Uterus (tissue), 4 donors: ENCODE measurements at places on chromosomes 11 and 22. TPM values are rescaled to one million over a fixed set of nuclear protein-coding genes. Genes with fewer than 3 reads are reported as not detected.

GRCh38 chr22:27628891-27629631 lies 172.5 kb downstream of the MN1 start:
- no peak for DNase-seq
- no peaks in the 10 kb centered on the region for H3K36me3 ChIP-seq
- no peaks in the 10 kb centered on the region for H3K27me3 ChIP-seq
- no peak overlapping the region for H3K27ac ChIP-seq

DNA sequence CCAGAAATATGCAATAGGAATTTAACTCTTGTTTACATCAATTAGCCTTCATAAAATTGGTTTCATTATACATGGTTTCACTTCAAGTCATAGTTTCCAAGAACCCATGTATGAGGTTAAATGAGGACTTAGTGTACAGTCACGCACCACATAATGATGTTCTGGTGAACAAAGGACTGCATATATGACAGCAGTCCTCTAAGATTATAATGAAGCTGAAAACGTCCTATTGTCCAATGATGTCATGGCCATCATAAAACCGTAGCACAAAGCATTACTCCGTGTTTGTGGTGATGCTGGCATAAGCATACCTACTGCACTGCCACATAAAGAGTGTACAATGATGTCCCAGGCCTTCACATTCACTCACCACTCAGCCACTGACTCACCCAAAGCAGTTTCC lies 31.1 kb downstream of the SMCO4 start:
- H3K27me3 ChIP-seq: no peaks in the 10 kb centered on the region
- H3K4me1 ChIP-seq: no peaks in the 10 kb centered on the region
- H3K27ac ChIP-seq: no peak overlapping the region
- H3K36me3 ChIP-seq: no peaks in the 10 kb centered on the region

- H3K4me1 ChIP-seq: no peaks in the 10 kb centered on the region
- H3K4me3 ChIP-seq: no peak overlapping the region
- H3K36me3 ChIP-seq: no peaks in the 10 kb centered on the region
- DNase-seq: no peak
Observed at GRCh38 chr11:132650969-132651720, 881.2 kb downstream of the OPCML start.

GRCh38 chr11:465896-466530 lies 15.9 kb downstream of the PTDSS2 start:
- no peak overlapping the region for H3K27ac ChIP-seq
- no peak overlapping the region for H3K4me3 ChIP-seq
- H3K36me3 ChIP-seq: no peaks in the 10 kb centered on the region
- H3K27me3 ChIP-seq: no peaks in the 10 kb centered on the region
- peaks cover 7% of the 10 kb centered on the region for H3K4me1 ChIP-seq

DNA sequence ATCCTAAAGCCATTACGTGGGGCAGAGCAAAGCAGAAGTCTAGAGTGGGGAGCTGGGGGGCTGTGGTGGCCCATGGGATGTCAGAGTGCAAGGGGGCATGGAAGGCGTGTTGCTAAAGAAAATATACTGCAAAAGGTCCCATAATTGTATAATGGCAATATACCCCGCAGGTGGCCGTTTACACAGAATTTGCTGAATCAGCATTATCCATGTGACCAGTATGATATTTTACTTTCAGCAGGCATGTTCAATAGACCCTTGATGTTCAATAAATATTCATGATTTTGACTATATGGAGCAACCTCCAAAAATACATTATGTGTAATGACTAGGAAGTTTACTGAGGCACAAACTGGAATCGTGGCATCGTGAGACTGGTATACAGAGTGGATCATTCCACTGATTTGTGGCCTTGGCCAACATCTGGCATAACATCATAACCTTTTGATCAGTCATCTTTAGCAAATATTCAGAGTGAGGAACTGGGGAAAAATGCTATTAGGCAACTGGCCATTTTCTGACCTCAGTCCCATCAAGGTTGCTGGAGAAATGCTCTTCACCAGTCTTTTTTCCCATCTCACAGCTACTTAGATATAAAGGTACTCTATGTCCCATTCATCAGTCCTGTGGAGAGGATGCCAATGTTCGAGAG lies 29.3 kb upstream of the PPP2R1B start:
- H3K27me3 ChIP-seq: no peaks in the 10 kb centered on the region
- no peaks in the 10 kb centered on the region for H3K36me3 ChIP-seq
- no peaks in the 10 kb centered on the region for H3K4me1 ChIP-seq
- DNase-seq: no peak
- H3K27ac ChIP-seq: no peak overlapping the region

GRCh38 chr11:46898396-46899095 lies 19.8 kb downstream of the LRP4 start:
- no peaks in the 10 kb centered on the region for H3K36me3 ChIP-seq
- no peaks in the 10 kb centered on the region for H3K4me1 ChIP-seq
- no peak overlapping the region for H3K27ac ChIP-seq
- DNase-seq: no peak

Gene RTN4RL2
- not detected for total RNA-seq

Gene OR5A1
- not detected for total RNA-seq

Gene TTC28
- 130 TPM for total RNA-seq

Gene GRIK4
- not detected for total RNA-seq
